Thoracic aorta (tissue), 2 donors: ENCODE measurements at places on chromosomes 4 and X.

DNA sequence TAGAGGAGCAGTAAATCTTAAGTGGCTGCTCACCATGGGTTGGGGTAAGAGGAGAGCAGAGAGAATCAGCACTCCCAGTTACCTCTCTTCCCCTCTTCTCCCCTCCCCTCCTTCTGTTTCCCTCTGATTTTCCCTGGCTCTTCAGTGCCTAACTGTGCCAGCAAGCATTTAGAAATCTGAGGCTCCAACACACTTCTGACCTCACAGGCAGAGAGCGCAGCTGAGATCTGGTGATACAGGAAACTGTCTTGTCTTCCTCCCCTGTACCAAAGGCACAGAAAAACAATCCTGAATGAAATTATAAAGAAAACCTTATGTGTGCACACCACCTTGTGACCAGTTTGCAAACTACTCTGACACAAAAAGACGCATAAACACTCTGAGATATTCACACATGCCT is 82.4 kb upstream of the SMIM10 start:
- DNase-seq = no peak

DNA sequence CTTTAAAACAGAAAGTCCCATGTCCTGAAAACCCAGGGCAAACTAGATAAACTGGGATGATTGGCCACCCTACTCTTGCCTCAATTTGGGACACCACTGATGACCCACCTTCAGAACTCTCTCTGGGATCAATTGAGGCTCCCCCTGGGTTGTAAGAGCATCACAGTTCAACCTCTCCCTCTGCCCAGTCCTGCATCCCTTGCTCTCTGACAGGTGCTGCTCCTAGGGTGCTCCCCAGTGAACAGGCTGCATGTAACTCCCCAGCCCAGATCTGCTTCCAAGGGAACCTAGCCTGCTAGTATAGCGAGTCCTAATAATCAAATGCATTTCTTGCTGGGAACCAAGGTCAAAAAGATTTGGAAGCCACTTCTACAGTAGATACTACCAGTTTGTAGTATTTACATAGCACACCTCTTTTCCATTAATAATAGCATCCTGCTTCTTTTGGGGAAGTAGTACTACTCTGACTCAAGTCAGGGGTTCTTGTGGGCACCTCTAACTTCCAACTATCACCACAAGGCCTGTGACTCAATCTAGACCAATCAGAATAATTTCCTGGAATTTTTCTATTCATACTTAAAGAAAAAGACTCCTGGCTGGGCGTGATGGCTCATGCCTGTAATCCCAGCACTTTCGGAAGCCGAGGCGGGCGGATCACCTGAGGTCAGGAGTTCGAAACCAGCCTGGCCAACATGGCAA is 42.1 kb upstream of the SPINK2 start:
- DNase-seq = no peak

- no peak for DNase-seq
These were observed 152.3 kb downstream of the AMELX start for GRCh38 chrX:11445540-11445939.

- no peak for DNase-seq
These were observed 3.6 kb downstream of the OTUD4 start for GRCh38 chr4:145176641-145177432.

GRCh38 chr4:118775405-118775804 is 60.5 kb downstream of the SEC24D start:
- DNase-seq = no peak
